ENCODE measurements at places on chromosomes 7 and 10.

DNA sequence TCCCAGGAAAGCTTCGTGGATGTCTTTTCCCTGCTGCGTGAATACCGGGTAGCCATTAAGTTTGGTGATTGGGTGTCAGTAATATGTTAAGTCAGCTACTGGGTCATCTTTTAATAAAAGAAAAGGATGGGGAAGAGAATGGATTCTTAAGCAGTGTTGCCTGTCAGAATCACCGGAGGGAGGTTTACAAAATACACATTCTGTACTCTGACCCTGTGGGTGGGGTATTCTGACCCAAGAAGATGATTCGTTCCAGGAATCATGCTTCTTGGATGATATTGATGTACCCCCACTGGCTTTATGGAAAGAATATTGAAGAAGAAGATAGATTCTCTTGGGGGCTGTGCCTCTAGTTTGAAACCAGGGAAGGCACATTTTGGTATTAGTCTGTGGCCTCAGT, 18.3 kb downstream of the SGPL1 start:
- DNase-seq = no peak

- DNase-seq = peak; percentile 92
These were observed at the start of gene IPMK for GRCh38 chr10:58267713-58268453. TSS of gene IPMK (minus strand) at chr10:58267894. CDS start at chr10:58267611, 283 bp downstream.

GRCh38 chr10:73287441-73287840, 35.0 kb upstream of the MRPS16 start:
- no peak for DNase-seq

GRCh38 chr10:128017822-128018221, 108.4 kb downstream of the MKI67 start:
- DNase-seq = no peak

- no peak for DNase-seq
These were observed 56.1 kb upstream of the ZNF800 start for GRCh38 chr7:127448566-127448965.

GRCh38 chr10:91616137-91616536, 16.7 kb downstream of the PPP1R3C start:
- no peak for DNase-seq

DNA sequence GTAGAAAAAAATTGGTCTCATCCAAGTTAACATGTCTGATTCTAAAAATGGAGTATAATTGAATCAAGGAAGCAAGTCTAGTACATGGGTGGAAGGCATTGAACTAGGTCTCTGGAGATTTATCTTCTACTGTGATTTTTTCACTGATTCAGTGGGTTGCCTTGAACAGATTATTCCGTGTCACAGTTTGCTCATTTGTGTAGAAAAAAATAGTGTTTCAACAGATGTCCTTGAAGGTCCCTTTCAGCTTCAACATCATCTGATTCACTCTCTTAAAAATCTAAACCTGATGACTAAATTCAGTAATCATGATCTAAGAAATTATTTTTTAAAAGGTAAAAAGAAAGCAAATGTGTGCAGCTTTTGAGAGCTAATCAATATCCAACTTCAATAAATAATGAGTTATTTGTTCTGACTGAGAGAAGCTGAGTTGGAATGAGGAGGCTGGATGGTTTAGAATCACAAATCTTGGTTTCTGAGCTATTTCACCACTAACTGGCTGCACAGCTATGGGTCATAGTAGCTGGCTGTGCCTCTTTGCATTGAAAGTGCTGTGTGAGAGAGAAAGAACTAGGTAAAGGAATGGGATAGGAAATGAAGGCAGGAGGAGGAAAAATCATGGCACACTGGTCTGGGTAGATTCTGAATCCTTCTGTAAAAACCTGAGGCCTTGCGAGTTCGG, 221.5 kb upstream of the MDFIC start:
- DNase-seq = no peak

DNA sequence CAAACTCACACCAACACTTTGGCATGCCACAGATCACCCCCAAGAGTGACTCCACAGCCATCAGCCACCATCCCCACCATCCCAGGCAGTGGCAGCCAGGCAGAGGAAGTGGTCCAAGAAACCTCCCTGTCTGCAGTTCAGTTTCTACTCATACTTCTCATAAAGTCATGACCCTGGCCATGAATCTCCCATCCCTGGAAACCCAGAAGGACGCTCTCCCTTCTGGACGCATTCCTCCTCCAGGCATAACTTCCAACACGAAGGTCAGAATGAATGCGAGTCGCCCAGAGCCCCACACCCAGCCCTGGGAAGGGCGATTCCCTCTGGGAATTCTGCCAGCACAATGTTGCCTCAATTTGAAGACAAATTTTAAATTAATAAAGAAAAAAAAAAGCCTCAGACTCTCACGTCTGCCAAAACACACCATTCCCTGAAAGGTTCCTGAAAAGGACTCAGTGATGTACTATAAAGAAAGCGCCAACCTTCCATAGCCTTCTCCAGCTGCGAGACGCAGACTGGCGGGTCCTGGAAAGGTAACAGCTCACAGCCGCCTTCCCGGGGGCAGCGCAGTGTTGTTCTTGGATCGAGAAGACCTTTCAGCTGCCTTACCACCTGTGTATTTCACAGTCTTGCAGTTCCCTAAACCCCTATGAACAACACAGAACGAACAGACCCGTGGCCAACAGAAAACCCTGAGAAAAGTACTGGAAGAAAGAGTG, 307.6 kb downstream of the FRMD4A start:
- no peak for DNase-seq

- no peak for DNase-seq
These were observed 271.7 kb downstream of the TRIL start for GRCh38 chr7:28686418-28686800.

DNA sequence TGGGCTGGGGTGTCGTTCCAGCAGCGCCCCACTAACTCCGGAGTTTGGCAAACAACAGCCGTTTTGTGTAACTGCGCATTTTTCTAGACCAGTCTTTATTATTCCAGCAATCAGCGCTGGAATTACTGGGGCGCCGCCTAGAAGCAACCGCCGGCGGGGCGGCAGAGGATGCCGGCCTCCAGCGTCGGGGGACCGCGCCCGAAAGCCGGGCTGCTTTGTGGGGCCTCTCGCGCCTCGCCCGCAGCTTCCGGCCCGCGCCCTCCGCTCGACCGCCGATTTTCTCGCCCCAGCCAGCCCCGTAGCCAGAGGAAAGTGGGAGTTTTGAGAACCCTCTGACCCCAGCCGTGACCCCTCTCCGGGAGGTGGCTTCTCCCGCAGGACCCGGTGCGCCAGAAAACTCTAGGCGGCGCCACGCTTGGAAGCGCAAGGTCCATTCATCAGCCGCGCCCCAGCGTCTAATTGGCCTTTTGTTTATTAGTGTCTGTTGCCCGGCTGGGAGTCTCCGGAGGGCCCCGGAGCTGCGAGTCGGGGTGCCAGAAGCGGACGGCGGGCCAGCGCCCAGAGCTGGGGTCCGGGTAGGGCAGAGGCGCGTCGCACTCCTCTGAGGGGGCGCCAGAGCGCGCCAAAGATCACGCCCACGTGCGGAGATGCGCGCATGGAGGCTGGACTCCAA, 10.7 kb downstream of the EMX2 start:
- DNase-seq = no peak

DNA sequence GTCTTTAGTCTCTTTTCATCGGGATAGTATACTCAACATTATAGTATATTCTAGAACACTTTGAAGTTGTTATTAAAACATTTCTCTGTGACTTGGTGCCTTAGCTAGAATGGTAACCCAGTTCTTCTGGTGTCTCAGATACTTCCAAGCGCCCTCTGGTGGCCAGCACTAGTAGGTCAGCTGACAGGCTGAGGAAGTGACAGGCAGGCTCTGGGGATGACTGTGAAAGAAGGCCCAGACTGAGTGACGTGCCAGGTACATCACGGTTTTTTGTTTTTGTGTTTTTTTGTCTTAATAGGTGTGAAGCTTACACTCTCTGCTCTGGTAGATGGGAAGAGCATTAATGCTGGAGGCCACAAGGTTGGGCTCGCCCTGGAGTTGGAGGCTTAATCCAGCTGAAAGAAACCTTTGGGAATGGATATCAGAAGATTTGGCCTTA, 5.1 kb downstream of the COMTD1 start:
- DNase-seq = peak; percentile 90

DNA sequence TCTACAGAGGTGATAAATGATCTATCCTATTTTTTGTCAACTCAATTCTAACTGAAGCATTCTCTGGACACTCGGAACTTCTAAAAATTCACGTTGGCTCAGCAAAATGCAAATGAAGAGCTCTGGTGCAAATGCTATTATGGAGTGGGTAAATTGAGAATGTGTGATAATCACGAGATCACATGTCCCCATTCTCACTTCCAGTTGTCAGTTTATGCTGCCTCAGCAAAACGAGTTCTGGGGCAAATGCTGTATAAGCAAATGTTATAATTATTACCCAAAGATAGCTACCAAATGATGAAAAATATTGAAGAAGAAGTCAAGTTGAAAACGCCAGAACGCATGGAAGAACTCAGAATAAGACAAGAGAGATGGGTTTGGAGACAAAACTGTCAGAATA, 29.4 kb downstream of the AKR1B1 start:
- no peak for DNase-seq

- DNase-seq = no peak
These were observed 34.9 kb upstream of the FOXL3 start for GRCh38 chr7:255038-255435.

- no peak for DNase-seq
These were observed 63.3 kb downstream of the PPP1R3C start for GRCh38 chr10:91569522-91569921.

- DNase-seq = no peak
These were observed 30.4 kb downstream of the PFKFB3 start for GRCh38 chr10:6232846-6233724.

DNA sequence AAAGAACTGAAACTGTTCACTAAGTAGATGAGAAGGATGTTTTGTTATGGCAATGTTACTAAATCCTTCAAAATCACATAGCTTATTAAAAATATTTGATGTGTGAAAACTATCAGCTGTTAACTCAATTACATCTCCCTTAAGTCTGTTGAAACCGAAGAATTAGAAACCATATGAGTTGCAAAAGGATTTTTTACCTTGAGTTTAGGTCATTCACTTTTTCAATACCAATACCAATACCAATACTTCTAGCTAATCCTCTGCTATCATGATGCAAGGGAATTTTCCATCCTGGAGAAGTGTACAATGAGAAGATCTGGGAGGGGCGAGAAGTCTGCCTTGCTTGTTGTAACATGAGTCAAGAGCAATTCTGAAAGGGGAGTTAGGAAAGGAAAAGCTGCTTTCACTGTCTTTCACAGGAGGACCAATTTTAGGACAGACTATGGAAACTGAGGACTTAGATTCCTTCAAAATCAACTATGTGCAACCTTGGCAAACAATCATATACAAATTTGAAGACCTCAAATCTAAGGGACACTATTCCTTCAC, 199.7 kb downstream of the IMMP2L start:
- no peak for DNase-seq

DNA sequence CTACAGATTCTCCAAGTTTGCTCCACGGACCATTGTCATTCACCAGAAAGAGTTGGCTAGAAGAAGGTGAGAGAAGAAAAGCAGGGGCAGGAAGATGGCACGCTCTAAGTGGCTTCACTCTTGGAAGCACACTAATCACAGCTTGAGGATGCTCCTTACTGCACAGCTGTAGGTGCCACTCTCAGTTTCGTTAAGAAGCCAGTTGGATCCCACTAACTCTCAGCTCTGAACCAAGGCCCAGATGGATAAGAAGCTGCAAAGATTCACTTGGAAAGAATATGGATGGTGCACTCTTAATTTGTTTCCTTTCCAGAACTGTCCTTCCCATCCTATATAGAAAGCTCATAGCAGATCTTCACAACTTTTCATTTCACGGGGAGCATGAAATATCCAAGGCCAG, 94.5 kb upstream of the AGK start:
- no peak for DNase-seq
